Thoracic aorta (tissue), 2 donors: ENCODE measurements at places on chromosomes 1 and 21. TPM values are rescaled to one million over a fixed set of nuclear protein-coding genes. Genes with fewer than 3 reads are reported as not detected.
A peak's percentile ranks its signal among the peaks of the same experiment; 100 is the strongest.

DNA sequence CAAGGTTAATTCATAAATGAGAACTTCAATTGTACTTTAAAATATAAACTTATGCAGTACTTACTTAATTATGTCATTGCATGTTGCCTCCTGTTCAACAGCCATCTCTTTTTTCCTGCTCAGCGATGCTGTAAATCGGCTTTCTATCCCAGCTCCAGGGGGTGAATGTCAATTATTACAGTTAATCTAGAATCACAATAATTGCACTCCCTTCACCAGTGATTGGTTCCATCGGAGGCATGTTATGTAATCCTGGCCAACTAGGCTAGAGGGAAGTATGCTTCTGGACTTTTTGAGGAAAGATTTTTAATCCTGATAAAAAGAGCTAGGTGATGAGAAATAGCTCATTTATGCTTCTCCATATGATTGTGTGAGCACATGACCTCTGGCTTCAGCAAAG is 53.8 kb upstream of the SGIP1 start:
- H3K36me3 ChIP-seq, result no peaks in the 10 kb centered on the region
- H3K4me1 ChIP-seq, result no peaks in the 10 kb centered on the region
- DNase-seq, result no peak
- H3K4me3 ChIP-seq, result no peak overlapping the region
- H3K27me3 ChIP-seq, result no peaks in the 10 kb centered on the region
- H3K27ac ChIP-seq, result no peak overlapping the region

DNA sequence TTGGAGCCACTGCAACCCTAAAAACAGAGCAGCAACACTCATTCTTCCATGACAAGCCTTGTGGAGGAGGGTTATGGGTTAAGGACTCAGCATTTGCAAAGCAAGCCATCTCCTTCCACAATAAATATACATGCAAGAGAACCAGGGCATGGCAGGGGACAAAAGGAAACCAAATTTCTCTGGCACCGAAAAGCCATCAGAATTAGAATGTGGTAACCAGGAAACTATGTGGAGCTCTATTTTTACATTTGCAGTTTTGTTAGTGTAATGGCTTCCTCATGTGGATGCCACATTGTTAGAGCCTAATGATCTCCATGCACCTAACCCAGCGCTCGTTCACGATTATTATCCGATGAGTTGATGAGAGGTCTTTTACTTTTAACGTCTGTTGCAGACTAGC is 91.7 kb downstream of the NAV1 start:
- H3K4me3 ChIP-seq, result no peak overlapping the region
- H3K27ac ChIP-seq, result peak overlapping the region; percentile 60
- no peaks in the 10 kb centered on the region for H3K36me3 ChIP-seq
- no peaks in the 10 kb centered on the region for H3K27me3 ChIP-seq
- DNase-seq, result no peak

The KRTAP7-1 gene
- not detected for total RNA-seq

DNA sequence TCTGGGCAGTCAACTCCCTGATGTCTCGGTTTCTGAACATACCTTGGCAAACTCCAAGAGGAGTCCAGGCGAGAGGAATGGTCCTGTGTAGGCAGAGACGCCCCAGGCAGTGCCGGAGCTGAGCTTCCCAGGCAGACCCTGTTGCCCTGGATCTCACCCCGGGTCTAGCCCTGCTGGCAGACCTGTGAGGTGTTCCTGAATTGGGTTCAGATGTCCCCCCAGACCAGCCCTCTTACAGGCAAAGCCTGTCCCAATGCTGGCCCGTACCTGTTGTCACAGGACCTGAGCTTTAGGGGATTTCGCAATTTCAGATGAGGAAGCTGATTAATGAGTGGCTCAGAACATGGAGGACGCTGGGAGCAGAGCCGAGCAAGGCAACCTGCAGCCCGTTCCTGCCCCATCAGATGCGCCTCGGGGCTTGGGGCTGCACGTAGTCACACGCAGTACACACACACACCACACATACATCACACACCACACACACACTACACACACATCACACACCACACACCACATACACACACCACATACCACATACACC is 38.5 kb upstream of the PDE9A start:
- H3K27me3 ChIP-seq, result peaks cover 4% of the 10 kb centered on the region
- no peak overlapping the region for H3K27ac ChIP-seq
- no peaks in the 10 kb centered on the region for H3K4me1 ChIP-seq
- no peaks in the 10 kb centered on the region for H3K36me3 ChIP-seq
- no peak for DNase-seq

GRCh38 chr1:181508486-181509165 is 25.3 kb downstream of the CACNA1E start:
- H3K27ac ChIP-seq, result no peak overlapping the region
- no peaks in the 10 kb centered on the region for H3K4me1 ChIP-seq
- H3K27me3 ChIP-seq, result no peaks in the 10 kb centered on the region

DNA sequence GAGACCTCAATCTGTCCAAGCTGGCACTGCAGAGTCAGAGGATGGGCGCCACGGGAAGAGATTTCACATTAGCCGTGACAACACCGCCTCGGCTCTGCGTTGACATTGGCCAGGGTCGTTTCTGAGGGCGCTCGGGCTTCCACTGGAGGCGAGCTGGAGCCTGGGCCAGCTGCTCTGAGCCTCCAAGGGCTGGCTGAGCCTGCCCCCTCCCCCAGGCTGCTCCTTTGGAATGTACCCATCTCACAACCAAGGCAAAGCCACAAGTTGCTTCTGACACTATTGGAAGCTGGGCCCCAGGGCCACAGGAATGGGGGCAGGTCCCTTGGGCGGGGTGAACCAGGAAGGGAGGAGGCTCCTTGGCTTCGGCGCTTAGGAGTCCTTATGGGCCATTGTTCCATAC is 12.7 kb downstream of the GPR3 start:
- peak overlapping the region; percentile 87 for H3K27ac ChIP-seq
- no peaks in the 10 kb centered on the region for H3K27me3 ChIP-seq
- no peak for DNase-seq
- peaks cover 34% of the 10 kb centered on the region for H3K36me3 ChIP-seq
- H3K4me3 ChIP-seq, result no peak overlapping the region
- peaks cover 51% of the 10 kb centered on the region for H3K4me1 ChIP-seq

The DNASE2B gene
- total RNA-seq, result not detected

The ENTREP3 gene
- 14.7 TPM for total RNA-seq

DNA sequence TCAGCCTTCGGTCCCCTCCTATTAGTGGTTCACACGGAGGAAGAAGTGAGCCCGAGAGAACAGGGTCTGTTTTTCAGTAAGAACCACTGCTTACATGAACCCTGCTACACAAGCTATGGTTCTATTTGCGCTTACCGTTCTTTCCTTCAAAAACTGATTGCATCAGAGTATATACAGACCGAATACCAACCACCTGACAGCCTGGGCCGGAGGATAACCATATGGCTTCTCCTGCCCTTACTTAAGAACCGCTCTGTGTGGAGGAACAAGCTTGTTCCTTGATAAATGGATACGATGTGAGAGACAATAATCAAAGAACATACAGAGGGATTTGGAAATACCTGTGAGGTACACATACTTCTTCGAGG is 1.1 kb upstream of the KCNT2 start:
- DNase-seq, result no peak
- H3K27ac ChIP-seq, result peak overlapping the region; percentile 45
- H3K27me3 ChIP-seq, result no peaks in the 10 kb centered on the region
- H3K36me3 ChIP-seq, result no peaks in the 10 kb centered on the region

- DNase-seq, result no peak
- H3K4me1 ChIP-seq, result peaks cover 17% of the 10 kb centered on the region
- no peaks in the 10 kb centered on the region for H3K27me3 ChIP-seq
- H3K36me3 ChIP-seq, result no peaks in the 10 kb centered on the region
- peak overlapping the region; percentile 49 for H3K27ac ChIP-seq
- peak overlapping the region; percentile 5 for H3K4me3 ChIP-seq
These were observed 41.3 kb upstream of the KCNE1 start for GRCh38 chr21:34553151-34553952.

DNA sequence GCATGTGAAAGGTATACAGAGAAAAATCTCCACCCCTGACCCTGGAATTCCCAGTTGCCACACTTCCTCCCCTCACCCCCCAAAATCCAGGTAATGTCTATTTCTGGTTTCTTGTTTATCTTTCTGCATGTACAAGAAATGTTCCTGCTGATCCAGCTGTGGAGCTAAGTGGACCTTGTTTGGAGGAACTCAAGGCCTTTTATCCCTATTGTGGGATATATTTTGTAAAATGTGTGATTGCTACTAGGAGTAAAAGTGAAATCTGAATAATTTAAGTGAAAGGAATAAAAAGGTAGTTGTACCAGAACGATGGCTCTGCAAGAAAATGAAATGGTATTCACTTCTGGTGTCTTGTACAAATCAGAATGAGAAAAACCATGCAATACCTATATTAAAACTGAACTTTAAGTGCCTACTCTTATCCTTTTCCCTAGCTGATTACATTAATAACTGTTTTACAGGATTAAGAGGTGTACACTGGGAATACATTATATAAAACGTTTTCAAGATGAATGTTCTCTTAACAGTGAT is 3.0 kb downstream of the SPEN start:
- no peaks in the 10 kb centered on the region for H3K27me3 ChIP-seq
- H3K36me3 ChIP-seq, result no peaks in the 10 kb centered on the region
- peaks cover 37% of the 10 kb centered on the region for H3K4me1 ChIP-seq

DNA sequence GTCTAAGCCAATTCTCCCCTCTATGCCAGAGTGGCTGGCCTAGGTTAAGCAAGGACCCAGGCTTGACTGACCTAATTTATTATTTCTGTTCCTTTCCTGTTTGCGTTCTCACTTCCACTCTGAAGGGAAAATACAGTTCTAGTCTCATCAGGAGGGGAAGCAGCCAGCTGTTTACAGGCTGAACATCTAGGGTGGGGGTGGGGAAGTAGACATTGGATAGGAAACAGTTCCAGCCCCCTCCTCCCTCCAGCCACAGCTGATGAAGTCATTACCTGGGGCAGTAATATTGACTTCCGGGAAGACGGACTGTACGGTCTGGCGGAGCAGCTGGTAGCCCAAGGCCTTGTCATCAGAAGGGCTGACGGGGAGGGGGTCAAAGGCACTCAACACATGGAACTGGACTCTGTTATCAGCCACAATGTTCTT is 17.6 kb downstream of the PM20D1 start:
- peaks cover 2% of the 10 kb centered on the region for H3K4me1 ChIP-seq
- no peak overlapping the region for H3K27ac ChIP-seq
- DNase-seq, result no peak
- no peaks in the 10 kb centered on the region for H3K36me3 ChIP-seq
- H3K4me3 ChIP-seq, result no peak overlapping the region

GRCh38 chr1:108850929-108851328 is 6.0 kb downstream of the AKNAD1 start:
- no peak overlapping the region for H3K27ac ChIP-seq
- H3K4me3 ChIP-seq, result no peak overlapping the region
- no peaks in the 10 kb centered on the region for H3K36me3 ChIP-seq
- no peak for DNase-seq
- H3K27me3 ChIP-seq, result no peaks in the 10 kb centered on the region

The PTPN22 gene
- total RNA-seq, result 6.6 TPM

DNA sequence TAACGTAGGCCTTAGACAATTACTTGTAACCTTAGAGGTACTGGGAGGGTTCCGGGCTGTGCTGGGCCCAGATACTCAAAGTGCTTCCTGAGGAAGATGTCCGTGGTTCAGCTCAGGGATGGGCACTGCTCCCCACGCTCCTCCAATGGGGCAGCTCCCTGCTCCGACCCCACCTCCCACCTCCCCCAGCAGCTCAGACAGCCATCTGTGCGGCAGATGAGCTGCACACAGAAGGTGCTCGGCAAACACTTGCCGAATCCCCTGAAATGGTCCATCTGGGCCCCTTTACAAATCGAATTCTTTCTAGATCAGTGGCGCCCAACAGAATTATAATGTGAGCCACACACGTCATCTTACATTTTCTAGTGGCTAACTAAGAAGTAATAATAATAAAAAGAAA is 242.4 kb upstream of the RAB4A start:
- H3K27ac ChIP-seq, result no peak overlapping the region
- DNase-seq, result no peak
- peaks cover 14% of the 10 kb centered on the region for H3K4me1 ChIP-seq
- no peaks in the 10 kb centered on the region for H3K27me3 ChIP-seq
- H3K4me3 ChIP-seq, result no peak overlapping the region

GRCh38 chr1:208187499-208188041 is 56.6 kb downstream of the PLXNA2 start:
- H3K36me3 ChIP-seq, result no peaks in the 10 kb centered on the region
- H3K27ac ChIP-seq, result no peak overlapping the region
- DNase-seq, result no peak
- peaks cover 16% of the 10 kb centered on the region for H3K4me1 ChIP-seq
- no peak overlapping the region for H3K4me3 ChIP-seq

- no peak for DNase-seq
- no peaks in the 10 kb centered on the region for H3K27me3 ChIP-seq
- H3K4me3 ChIP-seq, result peak overlapping the region; percentile 27
- no peaks in the 10 kb centered on the region for H3K36me3 ChIP-seq
These were observed 10.0 kb upstream of the LEFTY2 start for GRCh38 chr1:225950905-225951497.

- no peaks in the 10 kb centered on the region for H3K36me3 ChIP-seq
- DNase-seq, result no peak
- H3K27me3 ChIP-seq, result no peaks in the 10 kb centered on the region
- H3K4me3 ChIP-seq, result no peak overlapping the region
- H3K4me1 ChIP-seq, result no peaks in the 10 kb centered on the region
These were observed 431.0 kb downstream of the DPYD start for GRCh38 chr1:97489834-97490233.

- H3K27ac ChIP-seq, result no peak overlapping the region
- peaks cover 5% of the 10 kb centered on the region for H3K4me1 ChIP-seq
- H3K27me3 ChIP-seq, result no peaks in the 10 kb centered on the region
- no peak for DNase-seq
- no peaks in the 10 kb centered on the region for H3K36me3 ChIP-seq
These were observed 325.9 kb downstream of the RPS6KC1 start for GRCh38 chr1:213376862-213377372.

DNA sequence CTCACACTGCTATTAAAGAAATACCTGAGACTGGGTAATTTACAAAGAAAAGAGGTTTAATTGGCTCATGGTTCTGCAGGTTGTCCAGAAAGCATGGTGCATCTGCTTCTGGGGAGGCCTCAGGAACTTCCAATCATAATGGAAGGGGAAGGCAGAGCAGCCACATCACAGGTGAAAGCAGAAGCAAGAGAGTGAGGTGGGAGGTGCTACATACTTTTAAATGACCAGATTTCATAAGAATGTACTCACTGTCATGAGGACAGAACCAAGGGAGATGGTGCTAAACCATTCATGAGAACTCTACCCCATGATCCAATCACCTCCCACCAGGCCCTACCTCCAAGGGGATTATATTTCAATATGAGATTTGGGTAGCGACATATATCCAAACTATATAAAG is 55.7 kb downstream of the MRPL39 start:
- DNase-seq, result no peak
- no peaks in the 10 kb centered on the region for H3K4me1 ChIP-seq
- H3K36me3 ChIP-seq, result no peaks in the 10 kb centered on the region

DNA sequence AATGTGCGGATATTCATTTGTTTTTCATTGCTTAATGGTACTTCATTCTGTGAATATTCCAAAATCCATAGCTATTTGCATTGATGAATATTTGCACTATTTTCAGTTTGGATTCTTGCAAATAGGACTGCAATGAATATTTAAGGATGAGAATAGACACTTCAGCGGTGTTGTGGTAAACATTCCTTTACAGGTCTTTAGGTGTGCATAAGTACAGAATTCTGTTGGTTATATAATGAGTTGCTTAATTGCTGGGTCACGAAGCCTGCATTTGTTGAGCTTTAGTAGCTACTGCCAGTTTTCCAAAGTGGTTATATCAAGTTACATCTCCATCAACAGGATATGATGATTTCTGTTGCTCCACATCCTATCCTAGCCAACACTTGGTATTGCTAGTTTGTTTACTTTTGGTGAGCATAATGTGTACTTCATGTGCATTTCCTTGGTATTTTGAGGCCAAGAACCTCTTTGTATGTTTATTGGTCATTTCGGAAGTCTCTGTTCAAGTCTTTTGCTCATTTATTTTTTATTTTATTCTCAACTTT is 64.2 kb upstream of the CYYR1 start:
- no peaks in the 10 kb centered on the region for H3K4me1 ChIP-seq
- H3K27ac ChIP-seq, result no peak overlapping the region
- H3K36me3 ChIP-seq, result no peaks in the 10 kb centered on the region
- DNase-seq, result no peak
